ENCODE measurements at places on chromosomes 2 and 18.

GRCh38 chr2:1004398-1004797 is 53.7 kb downstream of the SNTG2 start:
- DNase-seq = no peak

DNA sequence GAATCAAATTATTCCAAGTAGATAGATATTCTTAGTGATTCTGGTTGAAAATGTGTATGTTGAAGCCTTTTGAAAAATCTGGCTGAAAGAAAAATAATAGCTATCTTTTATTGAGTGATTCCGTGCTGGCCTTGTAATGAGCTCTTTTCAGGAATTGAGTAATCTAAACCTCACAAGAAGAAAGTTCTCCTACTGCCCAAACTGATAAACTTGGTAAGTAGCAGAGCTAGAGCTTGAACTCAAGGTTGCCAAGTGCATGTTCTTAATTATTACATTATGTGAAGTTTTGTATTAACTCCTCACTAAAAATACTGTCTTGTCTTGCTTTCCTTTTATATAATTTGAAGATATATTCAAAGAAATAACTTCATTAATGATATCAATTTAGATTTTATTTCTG is 1.6 kb upstream of the PPP1R1C start:
- DNase-seq = no peak

- no peak for DNase-seq
Measured at GRCh38 chr2:68302281-68302875, 17.4 kb downstream of the CNRIP1 start.

DNA sequence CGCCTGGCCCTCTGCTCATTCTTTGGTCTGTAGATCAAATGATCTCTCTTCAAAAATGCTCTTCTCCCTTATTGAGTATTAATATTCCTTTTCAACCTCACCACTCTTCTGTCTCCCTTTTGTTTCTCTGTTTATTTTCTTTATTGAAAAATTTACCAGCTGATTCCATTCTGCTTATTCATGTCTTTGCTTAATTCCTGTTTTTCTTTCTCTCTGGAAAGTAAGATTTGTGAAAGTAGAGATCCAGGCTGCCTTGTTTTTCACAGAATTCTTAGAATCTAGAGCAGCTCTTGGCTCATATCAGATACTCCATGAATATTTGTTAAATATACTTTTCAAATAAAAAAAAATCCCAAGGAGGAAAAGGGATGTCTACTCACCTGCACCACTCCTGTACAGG is 157.0 kb downstream of the DOCK10 start:
- no peak for DNase-seq

DNA sequence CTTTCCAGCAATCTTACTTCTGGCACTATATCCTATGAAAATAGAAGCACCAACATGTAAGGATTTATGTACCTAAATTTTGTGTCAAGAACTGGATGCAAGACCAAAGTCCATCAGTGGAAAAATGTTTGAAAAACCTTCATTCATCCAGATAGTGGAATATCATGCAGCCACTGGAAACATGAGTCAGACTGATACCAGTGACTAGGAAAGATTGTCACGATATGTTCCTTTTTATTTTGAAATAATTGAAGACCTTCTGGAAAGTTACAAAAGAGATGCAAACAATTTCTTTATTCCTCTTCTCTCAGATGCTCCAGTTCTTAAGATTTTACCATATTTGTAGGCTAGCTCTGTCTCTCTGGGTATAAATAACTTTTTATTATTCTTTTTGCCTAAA is 40.5 kb upstream of the IL1R2 start:
- DNase-seq = no peak

DNA sequence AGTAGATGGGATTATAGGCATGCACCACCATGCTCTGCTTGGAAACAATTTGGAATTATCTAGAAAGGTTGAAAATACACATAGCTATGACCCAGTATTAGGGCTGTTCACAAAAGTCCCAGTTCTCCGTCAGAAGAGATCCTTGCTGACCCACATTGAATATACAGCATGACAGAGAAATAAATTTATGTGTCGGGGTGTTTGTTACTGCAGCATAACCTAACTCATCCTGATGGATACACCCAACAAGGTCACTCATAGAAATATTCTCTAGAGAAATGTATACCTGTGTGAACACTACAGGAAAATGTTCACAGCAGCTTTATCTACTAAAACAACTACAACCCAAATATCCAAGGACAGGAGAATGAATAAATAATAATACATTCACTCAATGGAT is 9.0 kb downstream of the TBC1D8 start:
- DNase-seq = no peak

DNA sequence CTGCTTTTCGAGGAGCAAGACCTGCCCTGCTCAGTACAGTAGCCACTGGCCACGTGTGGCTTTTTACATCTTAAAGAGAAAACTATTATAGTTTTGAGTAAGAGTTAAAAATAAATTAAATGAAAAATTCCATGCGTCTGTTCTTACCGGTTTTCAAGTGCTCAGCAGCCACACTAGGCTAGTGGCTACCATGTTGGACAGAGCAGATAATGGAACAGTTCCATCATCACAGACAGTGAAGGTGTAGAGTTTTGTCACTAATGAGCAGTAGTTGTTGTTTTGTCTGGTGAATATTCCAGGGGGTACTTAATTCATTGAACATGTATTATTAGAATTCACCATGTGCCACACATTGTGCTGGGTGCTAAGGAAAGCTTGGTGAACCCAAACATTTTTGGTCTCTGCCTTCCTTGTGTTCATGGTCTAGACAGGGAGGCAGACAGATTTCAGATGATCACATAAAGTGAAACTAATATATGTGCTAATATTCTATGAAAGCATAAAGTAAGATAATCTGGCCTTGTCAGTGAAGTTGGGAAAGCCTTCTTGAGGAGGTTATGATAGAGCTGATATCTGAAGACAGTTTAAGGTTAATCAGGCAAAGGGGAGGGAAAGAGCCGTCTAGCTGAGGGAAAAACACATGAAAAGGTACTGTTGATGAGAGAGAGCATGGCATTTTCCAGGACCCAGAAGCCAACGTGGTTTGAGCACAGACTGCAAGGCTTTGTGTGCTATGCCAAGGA is 1.4 kb downstream of the ALMS1 start:
- no peak for DNase-seq

DNA sequence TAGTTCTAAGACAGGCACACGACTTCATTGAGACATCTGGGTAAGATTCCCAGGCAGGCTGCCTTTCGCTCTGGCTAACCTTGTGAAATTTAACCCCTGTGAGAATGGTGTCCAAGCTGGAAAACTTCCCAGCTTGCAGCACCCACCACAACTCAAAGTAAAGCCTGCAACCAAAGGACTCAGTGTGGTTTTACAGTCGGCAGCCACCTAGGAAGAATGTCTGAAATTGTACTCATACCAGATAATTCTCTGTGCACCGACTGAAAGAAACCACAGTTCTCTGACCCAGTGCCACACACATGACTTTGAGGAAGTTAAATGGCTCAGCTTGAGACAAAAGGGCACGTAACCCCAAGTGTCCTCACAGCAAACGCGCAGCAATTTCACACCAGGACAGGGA is 125.7 kb downstream of the RBMS1 start:
- DNase-seq = peak; percentile 83

- no peak for DNase-seq
Measured at GRCh38 chr2:227805578-227805977, 8.1 kb upstream of the CCL20 start.

DNA sequence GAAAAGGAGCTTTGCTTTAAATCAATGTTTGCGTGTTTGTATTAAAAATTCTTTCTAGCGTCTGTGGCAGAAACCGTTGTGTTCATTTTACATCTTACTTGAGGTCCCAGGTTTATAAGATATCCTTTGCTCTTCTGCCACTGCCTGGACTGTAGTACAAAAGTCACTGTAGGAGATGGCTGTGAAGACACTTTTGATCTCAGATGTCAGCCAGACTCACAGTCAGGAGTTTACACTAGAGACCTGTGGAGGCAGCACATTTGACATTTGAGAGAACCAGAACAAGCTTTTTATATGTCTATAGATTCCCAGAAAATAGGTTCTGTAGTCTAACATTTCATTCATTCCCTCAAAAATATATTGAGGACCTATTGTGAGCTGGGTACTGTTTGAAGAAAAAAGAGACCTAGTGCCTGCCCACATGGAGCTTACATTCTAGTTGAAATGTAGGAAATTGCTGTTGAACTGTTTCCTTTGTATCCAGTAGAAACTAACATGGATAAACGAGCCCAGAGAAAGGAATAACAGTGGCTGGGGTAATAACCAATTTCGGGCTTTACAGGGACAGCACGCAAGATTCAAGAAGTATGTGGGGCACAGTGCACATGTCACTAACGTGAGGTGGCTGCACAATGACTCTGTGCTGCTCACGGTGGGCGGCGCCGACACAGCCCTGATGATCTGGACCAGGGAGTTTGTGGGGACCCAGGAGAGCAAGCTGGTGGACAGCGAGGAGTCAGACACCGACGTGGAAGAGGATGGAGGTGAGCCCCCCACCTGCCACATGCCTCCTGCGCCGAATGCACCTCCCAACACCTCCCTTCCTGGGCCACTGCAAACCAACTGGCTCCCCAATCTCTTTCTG is 122.3 kb downstream of the RTN4 start:
- DNase-seq = no peak

GRCh38 chr18:7637269-7637668 is 70.2 kb downstream of the PTPRM start:
- no peak for DNase-seq

DNA sequence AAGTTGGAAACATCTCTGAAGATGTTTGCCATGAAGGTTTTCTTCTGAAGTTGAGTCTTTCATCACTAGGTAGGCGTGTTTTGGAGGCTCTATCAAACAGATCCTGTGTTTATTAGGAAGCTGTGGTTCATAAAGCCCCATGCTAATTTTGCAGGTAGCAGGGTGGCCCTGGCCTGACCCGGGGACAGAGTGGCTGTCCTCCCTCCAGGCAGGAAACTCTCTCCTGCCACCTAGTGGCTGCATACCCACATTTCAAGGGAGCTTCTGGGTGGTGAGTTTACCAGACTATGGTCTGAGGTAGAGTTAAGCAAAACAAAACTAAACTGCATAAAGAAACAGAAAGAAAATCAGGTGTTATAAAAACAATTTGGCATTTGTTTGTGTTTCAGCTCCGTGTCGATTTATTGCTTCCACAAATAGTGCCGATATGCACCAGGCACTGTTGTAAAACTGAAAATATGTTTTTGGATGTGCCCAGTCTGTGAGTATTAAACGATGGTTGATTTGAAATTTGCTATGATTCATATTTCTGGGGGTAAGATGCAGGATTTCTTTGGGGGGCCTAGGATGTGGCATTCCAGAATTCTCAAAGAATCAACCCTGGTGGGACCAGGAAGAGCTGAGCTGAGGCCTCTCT is 26.0 kb upstream of the IL37 start:
- no peak for DNase-seq

DNA sequence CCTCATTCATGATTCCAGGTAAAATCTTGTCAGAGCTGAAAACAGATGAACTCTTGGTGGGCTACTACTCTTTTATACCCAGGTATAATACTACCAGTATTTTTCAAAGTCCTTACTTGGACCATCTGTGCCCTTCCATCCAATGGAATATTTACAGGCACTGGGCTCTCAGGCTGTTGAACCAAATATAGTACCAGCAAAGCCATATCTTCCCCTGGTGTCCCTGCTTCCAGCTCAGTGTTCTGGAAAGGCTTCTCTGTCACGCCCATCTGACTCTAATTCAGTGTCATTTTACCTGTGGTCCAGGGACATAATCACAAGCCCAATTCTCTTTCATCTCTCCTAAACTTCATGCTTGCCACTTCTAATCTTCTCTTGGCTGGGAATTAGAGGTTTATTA is 119.2 kb upstream of the STK17B start:
- DNase-seq = no peak

GRCh38 chr2:66827851-66828250 is 392.9 kb downstream of the MEIS1 start:
- no peak for DNase-seq

- DNase-seq = peak; percentile 32
Measured at GRCh38 chr2:73870084-73870483, 22.7 kb upstream of the ACTG2 start.

- no peak for DNase-seq
Measured at GRCh38 chr2:96271995-96272394, 6.0 kb downstream of the CIAO1 start.

DNA sequence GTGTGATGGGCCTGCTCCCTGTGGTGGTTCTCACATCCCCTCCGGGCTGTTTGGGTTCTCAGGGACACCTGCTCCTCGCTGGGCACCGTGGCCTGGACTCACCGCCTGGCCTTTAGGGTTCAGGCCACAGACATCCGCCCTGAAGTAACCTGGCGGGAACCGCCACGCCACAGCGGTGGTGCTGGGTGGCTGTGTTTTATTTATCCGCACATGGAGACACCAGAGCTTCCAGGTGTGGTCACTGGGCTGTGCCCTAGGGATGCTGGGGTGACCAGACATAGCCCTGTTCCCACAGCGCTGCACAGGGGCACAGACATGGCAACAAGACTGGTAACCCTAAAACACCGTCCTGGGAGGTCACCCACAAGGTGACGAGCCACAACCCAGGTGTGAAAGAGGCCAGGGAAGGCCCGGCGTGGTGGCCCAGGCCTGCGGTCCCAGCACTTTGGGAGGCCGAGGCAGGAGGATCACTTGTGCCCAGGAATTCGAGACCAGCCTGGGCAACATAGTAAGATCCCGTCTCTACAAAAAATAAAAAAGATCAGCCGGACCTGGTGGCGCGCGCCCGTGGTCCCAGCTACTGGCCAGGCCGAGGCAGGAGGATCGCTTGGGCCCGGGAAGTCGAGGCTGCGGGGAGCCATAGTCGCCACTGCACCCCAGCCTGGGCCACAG is 649 bp upstream of the HSBP1L1 start:
- no peak for DNase-seq

- no peak for DNase-seq
Measured at GRCh38 chr2:59529726-59530125, 1023.7 kb downstream of the BCL11A start.

- no peak for DNase-seq
Measured at GRCh38 chr2:127843677-127844076, 14.3 kb downstream of the POLR2D start.

- DNase-seq = no peak
Measured at GRCh38 chr18:42025974-42026625, 71.1 kb downstream of the PIK3C3 start.

DNA sequence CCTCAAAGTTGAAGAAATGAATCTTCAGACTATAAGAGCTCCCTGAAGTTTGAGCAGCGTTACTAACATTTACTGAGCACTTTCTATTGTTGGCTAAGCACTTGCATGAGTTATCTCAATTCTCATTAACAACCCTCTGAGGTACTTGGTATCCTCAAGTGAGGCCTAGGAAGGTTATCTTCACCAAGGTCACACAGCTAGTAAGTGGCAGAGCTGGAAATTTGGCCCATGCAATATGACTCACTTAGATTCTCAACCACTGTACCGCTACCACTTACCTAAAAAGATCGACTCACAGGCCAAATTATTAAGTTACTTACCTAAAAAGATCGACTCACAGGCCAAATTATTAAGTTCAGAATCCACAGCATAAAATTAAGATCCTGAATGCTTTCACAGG is 8.7 kb upstream of the METAP1D start:
- no peak for DNase-seq

DNA sequence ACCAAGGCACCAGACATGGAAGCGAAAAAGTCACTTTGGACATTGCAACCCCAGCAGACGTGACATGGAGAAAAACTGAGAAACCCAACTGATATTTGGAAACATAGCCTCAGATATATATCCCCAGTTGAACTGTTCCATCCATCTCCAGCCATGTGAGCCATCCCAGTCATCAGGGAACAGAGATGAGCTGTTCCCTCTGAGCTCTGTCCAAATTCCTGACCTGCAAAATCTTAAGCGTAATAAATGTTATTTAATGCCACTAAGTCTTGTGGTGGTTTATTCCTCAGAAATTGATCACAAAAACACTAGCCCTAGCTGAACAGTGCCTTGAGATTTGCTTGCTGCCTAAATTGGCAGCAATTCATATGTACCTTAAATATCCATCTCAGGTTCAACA is 182.8 kb downstream of the NRP2 start:
- DNase-seq = no peak

- no peak for DNase-seq
Measured at GRCh38 chr2:191001032-191001431, 12.9 kb downstream of the STAT1 start.
